ENCODE measurements at places on chromosomes 7 and 10.

DNA sequence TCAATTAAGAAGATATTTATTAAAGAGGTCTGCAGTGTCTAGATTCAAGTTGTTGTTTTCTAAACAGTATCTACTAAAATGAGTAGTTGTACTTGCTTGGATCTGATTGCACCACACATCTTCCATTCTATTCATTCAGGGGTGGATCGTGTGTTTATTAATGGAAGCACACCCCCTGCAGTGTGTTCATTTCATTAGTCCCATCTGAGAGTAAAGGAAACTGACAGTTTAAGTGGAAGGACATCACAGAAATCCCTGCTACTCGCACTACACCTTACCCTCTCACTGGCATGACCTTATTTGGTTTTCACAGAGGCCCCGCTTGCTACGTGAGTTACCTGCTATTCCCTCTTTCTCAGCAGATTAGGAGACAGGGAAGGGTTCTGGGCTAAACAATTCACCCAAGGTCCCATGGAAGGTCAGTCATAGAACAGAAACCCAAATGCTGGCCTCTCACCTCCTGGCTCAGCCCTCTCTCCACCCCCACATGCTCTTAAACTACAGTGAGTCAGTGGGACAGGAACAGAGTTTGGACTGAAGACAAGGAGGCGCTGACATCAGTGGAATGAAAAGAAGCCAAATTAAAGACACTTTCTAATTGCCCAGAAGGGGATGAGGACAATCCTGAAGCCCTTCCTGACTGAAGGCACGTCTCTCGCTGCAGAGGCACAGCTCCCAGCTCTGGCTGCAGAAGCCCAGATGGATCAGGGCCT, 369.2 kb upstream of the NRP1 start:
- no peak for DNase-seq

DNA sequence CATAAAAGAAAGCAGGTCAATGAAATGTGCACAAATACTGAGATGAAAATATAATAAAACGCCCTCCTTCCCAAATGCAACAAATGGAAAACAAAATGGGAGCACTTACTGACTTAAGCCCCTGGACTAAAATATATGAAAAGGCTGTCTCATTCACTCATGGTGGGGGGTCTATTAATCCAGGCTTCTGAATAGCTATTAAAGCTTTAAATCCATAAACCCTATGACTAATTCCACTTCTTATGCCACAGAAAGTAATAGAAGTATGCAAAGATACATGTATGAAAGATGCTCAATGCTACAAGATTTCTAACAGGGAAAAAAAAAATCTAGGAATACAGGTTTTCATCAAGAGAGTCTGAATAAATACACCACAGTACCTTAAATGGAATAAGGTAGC, 20.5 kb downstream of the EIF3A start:
- no peak for DNase-seq

DNA sequence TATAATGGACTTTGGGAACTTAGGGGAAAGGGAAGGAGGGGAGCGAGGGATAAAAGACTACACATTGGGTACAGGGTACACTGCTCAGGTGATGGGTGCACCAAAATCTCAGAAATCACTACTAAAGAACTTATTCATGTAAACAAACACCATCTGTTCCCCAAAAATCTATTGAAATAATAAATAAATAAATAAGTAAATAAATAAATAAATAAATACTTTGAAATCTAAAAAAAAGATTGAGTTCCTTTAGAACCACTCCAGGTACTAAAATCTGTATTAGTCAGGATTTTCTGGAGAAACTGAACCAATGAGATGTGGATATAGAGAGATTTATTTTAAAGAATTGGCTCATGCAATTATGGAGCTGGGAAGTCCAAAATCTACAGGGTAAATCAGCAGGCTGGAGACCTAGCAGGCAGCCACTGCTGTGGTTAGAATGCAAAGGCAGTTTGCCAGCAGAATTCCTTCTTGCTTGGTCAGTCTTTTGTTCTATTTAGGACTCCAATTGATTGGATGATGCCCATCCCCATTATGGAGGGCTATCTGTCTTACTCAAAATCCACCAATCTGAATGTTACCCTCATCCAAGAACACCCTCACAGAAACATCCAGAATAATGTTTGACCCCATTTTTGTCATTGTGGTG, 8.9 kb downstream of the IGFBP1 start:
- no peak for DNase-seq

- no peak for DNase-seq
These were observed 20.8 kb upstream of the NCAPG2 start for GRCh38 chr7:158725506-158725800.

GRCh38 chr10:97128039-97128492, 57.7 kb downstream of the SLIT1 start:
- no peak for DNase-seq

GRCh38 chr7:92754919-92755581, 81.3 kb downstream of the CDK6 start:
- DNase-seq = no peak

DNA sequence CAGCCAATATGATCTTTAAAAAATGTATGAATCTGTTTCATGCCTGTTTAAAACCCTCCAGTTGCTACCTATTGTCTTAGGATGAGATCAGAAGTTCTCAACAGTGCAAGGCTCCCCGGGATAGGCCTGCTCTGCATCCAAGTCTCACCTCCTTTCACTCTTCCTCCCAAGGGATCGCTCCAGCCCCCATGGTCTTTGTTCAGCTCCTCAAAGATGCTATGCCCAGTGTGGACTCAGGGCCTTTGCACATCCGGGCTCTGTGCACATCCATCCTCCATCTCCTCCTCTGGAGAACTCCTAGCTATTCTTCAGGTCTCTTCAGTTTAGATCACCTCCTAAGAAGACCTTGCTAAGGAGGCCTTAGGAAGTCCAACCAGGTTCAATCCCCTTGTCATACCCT, 82.7 kb upstream of the LEP start:
- DNase-seq = no peak

GRCh38 chr10:47361293-47361692, 13.1 kb downstream of the RBP3 start:
- DNase-seq = no peak

- DNase-seq = no peak
These were observed 70.4 kb downstream of the CUBN start for GRCh38 chr10:17059197-17059688.

- DNase-seq = no peak
These were observed 56.6 kb upstream of the GDF10 start for GRCh38 chr10:47243356-47243755.

- no peak for DNase-seq
These were observed 20.4 kb downstream of the DNAJB12 start for GRCh38 chr10:72334196-72334824.

GRCh38 chr7:128530855-128531104, 54.2 kb downstream of the METTL2B start:
- no peak for DNase-seq

GRCh38 chr10:48602401-48603135, 2.3 kb downstream of the ARHGAP22 start:
- DNase-seq = no peak

DNA sequence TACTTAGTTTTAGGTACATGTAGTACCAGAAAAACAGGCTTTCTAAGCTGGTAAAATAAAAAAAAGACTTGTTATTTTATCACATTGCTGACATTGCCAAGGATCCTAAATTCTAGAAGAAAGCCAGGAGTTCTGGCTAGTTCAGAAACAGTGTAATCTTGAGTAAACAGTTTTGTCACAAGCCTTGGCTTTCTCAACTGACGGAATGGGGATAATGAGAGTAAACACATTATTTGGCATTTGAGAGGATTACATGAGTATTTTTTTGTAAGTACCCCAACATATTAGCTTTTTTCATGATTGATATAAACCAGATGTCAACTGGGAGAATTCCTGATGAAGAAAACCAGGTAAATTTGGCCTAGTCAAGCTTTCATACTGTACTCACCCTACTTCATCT, 269.8 kb downstream of the SORCS1 start:
- DNase-seq = no peak

- no peak for DNase-seq
These were observed 1.3 kb downstream of the CNNM2 start for GRCh38 chr10:102919246-102919959.
